ENCODE measurements at places on chromosomes 2 and 18.
A peak's percentile ranks its signal among the peaks of the same experiment; 100 is the strongest.

DNA sequence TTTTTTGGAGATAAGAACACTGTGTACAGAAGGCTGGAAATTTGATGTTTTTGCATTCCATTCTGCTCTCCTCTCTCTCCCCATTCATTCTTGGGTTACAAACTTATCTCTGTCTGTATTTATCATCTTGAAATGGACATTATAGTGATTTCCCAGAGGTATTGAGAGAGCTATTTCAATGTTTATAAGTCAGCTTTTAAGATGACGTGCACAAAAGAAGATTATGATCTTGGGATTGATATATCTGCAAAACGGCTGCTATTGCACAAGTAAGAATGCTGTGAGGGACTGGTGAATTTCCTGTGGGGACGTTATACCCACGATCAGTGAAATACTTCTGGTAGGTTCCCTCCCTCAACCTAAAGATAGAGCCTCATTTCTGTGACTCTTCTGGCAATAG lies 61.0 kb upstream of the DTNA start:
- no peak for DNase-seq

GRCh38 chr2:45889053-45889452 lies 237.6 kb downstream of the PRKCE start:
- DNase-seq: no peak

GRCh38 chr2:144443837-144444817 lies 75.8 kb downstream of the ZEB2 start:
- DNase-seq: no peak

DNA sequence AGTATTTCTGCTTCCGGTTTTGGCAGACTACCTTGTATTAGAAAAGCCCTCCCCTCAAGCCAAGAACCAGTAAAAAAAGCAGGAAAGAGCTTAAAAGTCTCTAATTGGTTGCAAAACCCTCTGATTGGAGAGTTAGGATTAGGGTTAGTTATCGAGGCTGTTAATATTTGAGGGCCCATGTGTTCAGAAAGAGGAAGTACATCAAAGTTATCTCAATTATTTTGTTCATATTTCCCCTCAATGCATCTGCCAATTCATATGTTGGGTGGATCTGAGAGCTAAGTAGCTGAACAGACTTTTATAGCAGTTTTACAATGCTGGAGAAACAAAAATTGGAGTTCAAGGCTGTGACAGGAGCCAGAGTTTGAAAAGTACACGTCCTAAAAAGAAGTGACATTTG lies 43.1 kb upstream of the KLHL14 start:
- no peak for DNase-seq

GRCh38 chr2:72993933-72994280 lies 76.6 kb downstream of the EMX1 start:
- DNase-seq: no peak

GRCh38 chr2:189111063-189111715 lies 68.4 kb downstream of the COL5A2 start:
- no peak for DNase-seq

GRCh38 chr2:228545041-228545747 lies 363.7 kb upstream of the SPHKAP start:
- DNase-seq: no peak

GRCh38 chr2:85388878-85389538 lies 21.2 kb downstream of the CAPG start:
- DNase-seq: no peak

- no peak for DNase-seq
Observed at GRCh38 chr2:47089083-47089464, 66.0 kb downstream of the STPG4 start.

- no peak for DNase-seq
Observed at GRCh38 chr2:170019060-170019805, 158.7 kb upstream of the MYO3B start.

GRCh38 chr2:16763056-16763455 lies 97.4 kb upstream of the CYRIA start:
- DNase-seq: no peak

DNA sequence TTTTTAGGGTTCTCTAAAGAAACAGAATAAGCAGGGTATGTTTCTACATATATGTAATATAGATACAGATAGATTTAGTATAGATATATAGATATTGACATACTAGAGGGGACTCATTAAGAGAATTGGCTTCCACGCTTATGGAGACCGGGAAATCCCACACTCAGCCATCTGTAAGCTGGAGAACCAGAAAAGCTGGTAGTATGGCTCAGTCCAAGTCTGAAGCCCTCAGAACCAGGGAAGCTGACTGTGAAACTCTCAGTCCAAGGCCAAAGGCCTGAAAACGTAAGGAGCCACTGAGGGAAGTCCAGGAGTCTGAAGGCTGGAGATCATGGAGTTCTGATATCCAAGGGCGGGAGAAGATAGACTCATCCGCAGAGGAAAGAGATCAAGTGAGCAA lies 441.3 kb upstream of the CDH20 start:
- DNase-seq: no peak

DNA sequence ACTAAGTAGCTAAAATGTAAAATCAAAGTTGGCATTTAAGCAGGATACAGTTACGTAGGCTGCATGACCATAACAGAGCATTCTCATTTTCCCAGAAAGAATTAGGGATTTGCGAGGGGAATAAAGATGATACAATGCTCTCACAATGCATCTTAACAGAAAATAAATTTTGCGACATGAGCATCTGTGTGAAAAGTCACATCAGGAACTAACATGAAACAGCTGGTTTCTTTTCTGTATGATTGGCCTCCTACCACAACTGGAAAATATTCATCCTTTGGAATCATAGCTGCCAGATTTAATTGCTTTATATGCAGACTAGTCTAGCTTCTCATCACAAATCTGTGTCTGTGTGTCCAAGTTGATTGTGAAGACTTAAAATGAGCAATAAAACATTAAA lies 66.0 kb downstream of the KCTD18 start:
- no peak for DNase-seq

DNA sequence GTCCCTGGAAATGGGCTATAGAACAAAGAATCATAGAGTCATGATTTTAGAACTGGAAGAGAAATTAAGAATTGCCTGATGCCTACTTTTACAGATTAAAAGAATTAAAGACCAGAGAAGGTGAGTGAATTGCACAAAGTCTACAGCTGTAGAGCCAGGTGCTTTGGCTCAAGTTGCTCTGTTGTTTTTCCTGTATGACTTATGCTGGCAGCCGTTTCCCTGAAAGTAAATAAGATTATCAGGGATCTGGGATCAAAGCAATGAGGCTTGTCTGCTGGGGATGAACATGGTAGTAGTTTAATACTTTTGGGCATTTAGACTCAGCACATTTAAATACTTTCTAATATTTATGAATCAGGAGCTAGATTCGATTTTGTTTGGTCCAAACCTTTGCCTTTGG lies 166.9 kb downstream of the PRPF40A start:
- no peak for DNase-seq

DNA sequence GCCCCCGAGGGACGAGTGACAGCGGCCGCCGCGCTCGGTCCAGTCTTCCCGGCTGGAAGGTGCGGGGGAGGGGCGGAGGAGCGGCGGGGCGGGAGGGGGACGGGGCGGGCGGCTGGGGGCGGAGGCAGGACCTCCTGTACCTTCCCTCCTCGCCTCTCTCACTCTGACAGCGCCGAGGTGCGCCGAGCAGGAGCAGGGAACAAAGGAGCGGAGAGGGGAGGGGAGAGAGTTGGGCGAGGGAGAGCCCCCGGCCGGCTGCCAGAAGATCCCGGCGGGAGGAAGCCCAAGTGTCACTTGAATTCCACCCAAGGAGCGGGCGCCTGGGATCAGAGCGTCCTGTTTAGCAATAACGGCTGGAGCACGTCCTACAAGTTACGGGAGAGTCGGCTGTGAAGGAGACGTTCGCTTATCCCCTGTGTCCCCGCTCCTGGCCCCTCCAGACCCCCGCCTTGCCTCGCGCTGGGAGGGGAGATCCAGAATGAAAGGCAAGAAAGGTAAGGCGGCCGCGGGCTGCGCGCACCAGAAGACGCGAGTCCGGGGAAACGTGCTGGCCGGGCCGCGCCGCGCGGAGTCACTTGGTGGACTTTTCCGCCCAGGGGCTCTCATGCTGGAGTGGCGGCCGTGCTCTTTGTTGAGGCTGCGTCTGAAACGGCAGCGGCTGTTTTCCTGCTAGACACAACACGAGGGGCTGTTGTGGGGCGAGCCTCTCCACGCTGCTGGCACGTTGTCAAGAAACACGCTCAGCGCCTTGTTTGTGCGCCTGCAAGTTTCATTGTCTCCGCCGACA lies at the start of gene TGIF1:
TSS of gene TGIF1 (plus strand) at position 161 of the 787 bp plus-strand sequence. CDS start at position 479, 318 bp downstream.
- peak; percentile 60 for DNase-seq

GRCh38 chr2:111121028-111121827 lies 514 bp downstream of the BCL2L11 start:
- no peak for DNase-seq

DNA sequence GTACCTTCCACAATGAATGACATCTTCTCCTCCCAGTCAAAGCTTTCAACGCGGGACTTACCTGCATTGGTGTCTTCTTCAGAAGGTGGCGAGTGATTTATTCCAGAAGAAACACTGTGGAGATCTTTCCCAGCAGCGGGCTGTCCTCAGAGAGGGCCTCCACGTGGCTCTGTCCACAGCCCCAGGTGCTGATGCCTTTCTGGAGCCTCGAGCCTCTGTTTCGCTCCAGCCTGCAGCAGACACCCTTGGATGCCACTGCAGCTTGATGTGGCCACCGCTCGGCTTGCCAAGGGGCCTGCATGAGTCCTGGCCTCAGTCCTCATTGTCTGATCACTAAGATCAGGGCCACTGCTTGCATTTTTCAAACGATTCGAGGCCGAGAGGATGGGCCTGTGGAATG lies 46.6 kb upstream of the GALR1 start:
- DNase-seq: no peak

GRCh38 chr18:57959278-57959677 lies 84.7 kb upstream of the NEDD4L start:
- no peak for DNase-seq

- DNase-seq: peak; percentile 45
Observed at GRCh38 chr2:64454386-64455332, 697 bp downstream of the LGALSL start.

DNA sequence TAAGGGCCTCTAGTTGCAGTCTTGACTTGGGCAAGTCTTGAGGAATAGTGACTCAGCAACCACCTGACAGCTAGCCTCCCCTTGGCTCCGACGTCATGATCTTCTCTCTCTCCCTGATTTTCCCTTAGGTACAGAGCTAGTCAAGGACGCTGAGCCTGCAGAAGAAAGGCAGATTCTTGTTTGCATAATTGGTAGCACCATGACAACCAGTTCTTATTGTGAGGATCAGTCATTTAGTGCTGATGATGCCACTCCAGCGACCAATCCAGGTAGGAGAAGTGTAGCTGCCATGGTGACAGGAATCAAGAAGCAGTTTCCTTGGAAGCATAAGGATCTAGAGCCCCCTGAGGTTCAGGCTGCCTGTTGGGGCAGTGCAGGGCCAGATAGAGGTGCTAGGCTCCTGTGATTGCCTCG lies 2.8 kb upstream of the RESP18 start:
- no peak for DNase-seq

DNA sequence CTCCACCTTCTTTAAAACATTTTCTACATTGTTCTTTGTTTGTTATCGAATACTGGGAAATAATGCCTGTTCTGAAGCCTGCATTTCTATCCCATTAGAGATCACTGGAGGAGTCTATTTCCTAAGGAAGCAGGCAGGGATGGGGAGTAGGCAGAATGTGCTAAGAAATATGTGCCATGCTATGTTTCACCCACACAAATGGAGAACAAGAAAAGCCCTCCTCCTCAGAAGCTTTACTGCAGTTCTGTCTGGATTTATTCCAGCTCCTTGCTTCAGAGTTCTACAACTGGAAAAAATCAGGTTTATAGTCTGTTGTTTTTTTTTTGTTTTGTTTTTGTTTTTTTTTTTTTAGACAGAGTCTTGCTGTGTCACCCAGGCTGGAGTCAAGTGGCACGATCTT lies 825.1 kb downstream of the SLC4A3 start:
- no peak for DNase-seq

GRCh38 chr2:134072341-134072740 lies 181.5 kb upstream of the MGAT5 start:
- DNase-seq: no peak

GRCh38 chr2:30272761-30273573 lies 41.6 kb downstream of the LBH start:
- no peak for DNase-seq

- DNase-seq: no peak
Observed at GRCh38 chr2:208373460-208374089, 33.0 kb upstream of the PTH2R start.

DNA sequence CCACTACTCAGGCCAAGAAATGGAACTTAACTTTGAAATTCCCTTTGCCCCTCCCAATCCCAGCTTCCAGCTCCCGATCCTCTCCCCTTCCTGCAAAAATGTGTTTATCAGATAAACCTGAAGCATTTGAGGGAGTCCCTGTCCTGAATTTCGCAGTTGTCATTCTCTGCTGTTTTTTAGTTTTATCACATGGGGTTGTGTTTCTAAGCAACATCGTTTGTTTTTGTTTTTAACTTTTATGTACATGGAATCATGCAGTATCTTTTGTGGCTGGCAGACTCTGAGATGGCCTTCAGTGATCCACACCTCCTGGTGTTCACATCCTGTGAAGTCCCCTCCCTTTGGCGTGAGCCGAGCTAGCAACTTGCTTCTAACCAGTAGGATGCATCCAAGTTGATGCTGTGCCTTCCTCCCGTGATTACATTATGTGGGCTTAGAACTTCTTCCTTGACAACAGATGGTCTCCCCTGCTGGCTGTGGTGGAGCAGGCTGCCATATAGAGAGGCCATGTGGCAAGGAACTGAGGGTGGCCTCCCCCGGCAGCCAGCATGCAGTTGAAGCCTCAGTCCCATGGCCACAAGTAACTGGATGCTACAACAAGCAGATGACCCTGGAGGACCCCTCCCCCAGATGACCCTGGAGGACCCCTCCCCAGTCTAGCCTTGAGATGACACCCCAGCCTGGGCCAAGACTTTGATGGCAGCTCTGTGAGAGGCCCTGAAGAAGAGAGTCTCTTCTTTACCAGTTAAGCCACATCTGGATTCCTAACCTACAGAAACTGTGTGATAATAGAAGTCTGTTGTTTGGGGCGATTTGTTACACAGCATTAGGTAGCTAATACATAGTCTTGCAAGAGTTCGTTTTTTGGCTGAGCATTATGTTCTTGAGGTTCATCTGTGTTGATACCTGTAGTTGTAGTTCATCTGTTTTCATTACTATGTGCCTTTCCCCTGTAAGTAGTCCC lies 27.7 kb downstream of the SH3BP4 start:
- no peak for DNase-seq

GRCh38 chr2:33383855-33384598 lies 92.4 kb upstream of the RASGRP3 start:
- DNase-seq: no peak

GRCh38 chr2:214246417-214246816 lies 164.4 kb upstream of the VWC2L start:
- DNase-seq: no peak
